RPMI7951 (cell line): ENCODE measurements at places on chromosomes 3 and 15.

DNA sequence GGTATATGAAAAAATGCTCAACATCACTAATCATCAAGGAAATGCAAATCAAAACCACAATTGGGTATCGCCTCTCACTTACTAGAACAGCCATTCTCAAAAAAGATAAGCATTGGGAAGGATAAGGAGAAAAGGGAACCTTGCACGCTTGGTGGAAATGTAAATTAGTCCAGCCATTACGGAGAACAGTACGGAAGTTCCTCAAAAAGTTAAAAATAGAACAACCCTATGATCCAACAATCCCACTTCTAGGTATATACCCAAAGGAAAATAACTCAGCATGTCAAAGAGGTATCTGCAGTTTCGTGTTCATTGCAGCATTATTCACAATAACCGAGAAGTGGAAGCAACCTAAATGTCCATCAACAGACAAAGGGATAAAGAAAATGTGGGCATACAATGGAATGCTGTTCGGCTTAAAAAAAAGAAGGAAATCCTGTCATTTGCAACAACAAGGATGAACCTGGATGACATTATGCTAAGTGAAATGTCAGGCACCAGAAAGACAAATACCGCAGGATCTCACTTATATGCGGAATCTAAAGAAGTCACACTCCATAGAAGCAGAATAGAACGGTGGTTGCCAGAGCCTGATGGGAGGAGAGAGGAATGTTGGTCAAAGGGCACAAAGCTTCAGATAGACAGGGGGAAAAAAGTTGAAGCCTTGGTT lies 11.7 kb upstream of the CMTM7 start:
- DNase-seq = no peak

GRCh38 chr15:35784745-35785144 lies 238.8 kb upstream of the DPH6 start:
- peak; percentile 1 for DNase-seq

DNA sequence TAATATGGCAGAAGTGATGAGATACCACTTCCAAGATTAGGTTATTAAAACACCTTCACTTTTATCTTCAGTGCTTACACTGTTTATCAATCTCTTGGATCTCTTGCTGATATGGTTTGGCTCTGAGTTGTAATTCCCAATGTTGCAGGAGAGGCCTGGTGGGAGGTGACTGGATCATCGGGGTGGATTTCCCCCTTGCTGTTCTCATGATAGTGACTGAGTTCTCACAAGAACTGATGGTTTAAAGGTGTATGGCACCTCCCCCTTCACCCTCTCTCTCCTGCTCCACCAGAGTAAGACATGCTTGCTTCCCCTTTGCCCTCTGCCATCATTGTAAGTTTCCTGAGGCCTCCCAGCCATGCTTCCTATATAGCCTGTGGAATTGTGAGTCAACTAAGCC lies 11.8 kb downstream of the GOLIM4 start:
- no peak for DNase-seq

GRCh38 chr3:142447301-142447851 lies 461 bp downstream of the XRN1 start:
- DNase-seq = peak; percentile 48

GRCh38 chr15:67311731-67312130 lies 57.1 kb downstream of the IQCH start:
- DNase-seq = no peak

DNA sequence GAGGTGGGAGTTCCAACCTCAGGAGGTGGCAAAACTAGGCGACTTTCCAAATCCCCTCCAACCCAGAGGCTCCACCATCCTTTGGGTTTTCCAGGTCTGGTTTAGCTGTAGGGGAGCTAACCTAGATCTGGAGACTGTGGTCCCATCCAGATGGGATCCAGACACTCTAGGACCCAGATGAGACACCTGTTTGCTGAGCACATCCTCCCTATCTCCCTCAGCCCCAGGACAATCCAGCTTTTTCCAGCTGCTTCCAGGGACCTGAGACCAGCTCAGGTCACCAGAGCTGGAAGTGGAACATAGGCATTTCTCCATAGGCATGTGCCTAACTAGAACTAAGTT lies 18.2 kb downstream of the CRTAP start:
- no peak for DNase-seq

DNA sequence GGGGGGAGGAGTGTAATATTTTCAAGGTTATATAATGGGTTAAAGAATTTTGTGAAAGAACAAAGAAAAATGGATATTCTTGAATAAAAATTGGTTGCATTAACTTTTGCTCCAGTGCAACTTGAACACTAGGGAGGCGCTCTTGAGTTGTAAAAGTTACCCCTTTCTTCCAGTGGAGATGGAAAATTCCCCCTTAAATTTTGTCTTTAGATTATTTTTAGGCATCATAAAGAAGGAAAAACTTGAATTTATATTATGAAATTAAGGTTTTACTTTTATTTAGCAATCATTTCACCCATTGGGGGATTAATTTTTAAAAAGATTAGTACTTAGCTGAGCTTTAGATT lies 550 bp upstream of the CHD2 start:
- DNase-seq = no peak

- no peak for DNase-seq
These were observed 89.6 kb downstream of the TBL1XR1 start for GRCh38 chr3:177107461-177108239.

DNA sequence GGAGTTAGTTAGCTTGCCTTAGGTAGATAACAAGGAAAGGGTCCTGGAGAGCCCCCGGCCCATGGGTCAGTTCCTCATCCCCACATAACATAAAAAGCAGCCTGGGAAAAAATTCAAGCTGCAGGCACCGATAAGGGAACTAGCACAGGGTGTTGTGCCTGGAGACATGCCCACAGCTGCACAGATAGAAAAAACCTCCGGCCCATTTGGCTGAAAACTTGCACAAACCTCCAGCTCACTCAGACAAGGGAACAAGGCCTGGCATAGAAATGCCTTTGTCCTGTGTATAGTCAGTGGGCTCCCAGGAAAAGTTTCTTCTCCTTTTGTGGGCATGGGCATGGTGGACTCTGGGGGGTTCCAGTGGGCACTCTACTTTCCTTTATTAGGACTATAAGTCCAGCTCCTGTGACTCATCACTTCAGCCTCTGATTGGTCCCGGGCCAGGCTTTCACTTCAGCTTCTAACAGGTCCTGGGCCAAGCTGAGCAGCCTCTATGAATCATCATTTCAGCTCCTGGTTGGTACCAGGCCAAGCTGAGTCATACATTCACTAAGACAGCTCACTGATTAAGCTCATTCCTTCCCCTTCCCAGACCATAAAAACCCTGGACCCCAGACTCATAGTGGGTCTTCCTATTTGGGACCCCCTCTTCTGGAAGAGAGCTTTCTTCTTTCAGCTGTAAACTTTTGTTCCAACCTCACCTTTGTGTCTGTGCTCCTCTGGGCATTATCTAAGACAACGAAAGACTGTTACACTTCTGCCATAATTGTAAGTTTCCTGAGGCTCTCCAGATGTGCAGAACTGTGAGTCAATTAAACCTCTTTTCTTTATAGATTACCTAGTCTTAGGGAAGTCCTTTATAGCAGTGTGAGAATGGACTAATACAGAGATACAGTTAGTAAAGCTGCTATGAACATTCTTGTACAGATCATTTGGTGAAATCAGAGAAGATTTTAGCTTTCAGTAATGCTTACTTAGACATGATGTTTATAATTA lies 348.0 kb upstream of the DPPA4 start:
- peak; percentile 100 for DNase-seq

DNA sequence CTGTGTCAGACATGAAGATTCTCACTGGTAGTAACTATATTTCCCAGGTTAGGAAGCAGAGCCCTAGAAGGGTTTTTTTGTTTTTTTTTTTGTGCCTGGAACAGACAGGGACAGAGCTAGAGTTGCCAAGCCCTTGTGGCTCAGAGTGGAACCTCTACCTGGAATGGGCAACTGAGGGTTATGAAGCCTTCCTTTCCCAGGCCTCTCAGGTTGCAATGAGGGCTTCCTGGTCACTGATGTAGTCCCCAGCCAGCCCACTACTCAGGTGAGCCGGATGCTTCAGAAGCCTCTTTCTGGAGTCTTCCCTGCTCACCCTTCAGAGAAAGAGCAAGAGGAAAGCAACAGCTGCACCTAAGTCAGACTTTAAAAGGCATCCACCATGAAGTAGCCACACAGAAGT lies 48.8 kb upstream of the MANF start:
- no peak for DNase-seq

- no peak for DNase-seq
These were observed 35.5 kb downstream of the CACNA2D2 start for GRCh38 chr3:50467919-50468318.

GRCh38 chr3:8595252-8595651 lies 49.3 kb downstream of the SSUH2 start:
- DNase-seq = no peak

- DNase-seq = peak; percentile 27
These were observed 459.4 kb downstream of the GBE1 start for GRCh38 chr3:81302045-81302444.

- DNase-seq = no peak
These were observed 1161.2 kb downstream of the ROBO2 start for GRCh38 chr3:78201091-78201490.

- DNase-seq = no peak
These were observed 75.8 kb upstream of the SYN2 start for GRCh38 chr3:11928381-11928780.

- no peak for DNase-seq
These were observed 44.8 kb upstream of the ATP2C1 start for GRCh38 chr3:130849091-130849552.

- no peak for DNase-seq
These were observed 12.8 kb upstream of the PPARG start for GRCh38 chr3:12275974-12276650.

DNA sequence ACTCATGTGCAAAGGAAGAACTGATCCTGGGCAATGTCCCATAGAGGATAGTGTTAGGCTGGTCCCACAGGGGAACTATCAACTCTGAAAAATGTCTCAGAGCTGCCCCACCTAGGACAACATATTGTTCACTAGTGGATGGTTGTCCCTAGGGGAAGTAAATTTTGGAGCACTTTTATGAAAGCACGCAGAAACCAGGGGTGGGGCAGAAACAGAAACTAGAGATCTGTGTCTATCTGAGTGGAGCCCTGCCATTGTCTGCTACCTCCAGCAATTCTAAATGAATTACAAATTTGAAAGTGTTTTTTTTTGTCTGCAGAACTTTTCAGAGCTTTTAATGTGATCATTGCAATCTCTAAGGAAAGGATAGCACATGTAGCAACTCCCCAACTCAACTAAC lies 357.1 kb upstream of the PROK2 start:
- DNase-seq = no peak

GRCh38 chr3:4856136-4856535 lies 123.1 kb upstream of the BHLHE40 start:
- no peak for DNase-seq

DNA sequence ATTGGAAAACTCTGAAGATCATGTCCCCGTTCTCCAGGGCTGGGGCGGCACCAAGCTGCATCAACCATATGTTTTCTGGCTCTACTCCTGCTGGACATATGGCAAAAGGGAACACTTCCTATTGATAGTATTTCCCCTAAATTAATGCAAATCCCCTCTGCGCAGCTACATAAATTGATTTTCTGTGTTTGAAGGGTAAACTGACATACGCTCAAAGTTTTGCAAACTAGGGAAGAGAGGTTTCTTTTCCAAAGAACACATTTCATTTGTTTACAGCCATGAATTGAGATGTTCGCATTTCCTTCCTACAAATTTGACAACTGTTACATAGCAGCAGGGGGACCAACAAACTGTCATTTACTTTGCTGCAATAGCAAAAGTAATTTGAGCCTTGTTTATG lies 35.9 kb downstream of the CTXND1 start:
- no peak for DNase-seq

GRCh38 chr15:76501726-76502125 lies 165.2 kb downstream of the ISL2 start:
- DNase-seq = no peak

- DNase-seq = peak; percentile 86
These were observed 8.4 kb upstream of the HRH1 start for GRCh38 chr3:11145888-11146287.

- no peak for DNase-seq
These were observed 984 bp downstream of the PLSCR4 start for GRCh38 chr3:146249921-146250320.

- no peak for DNase-seq
These were observed 333.8 kb upstream of the UMPS start for GRCh38 chr3:124396339-124396950.

DNA sequence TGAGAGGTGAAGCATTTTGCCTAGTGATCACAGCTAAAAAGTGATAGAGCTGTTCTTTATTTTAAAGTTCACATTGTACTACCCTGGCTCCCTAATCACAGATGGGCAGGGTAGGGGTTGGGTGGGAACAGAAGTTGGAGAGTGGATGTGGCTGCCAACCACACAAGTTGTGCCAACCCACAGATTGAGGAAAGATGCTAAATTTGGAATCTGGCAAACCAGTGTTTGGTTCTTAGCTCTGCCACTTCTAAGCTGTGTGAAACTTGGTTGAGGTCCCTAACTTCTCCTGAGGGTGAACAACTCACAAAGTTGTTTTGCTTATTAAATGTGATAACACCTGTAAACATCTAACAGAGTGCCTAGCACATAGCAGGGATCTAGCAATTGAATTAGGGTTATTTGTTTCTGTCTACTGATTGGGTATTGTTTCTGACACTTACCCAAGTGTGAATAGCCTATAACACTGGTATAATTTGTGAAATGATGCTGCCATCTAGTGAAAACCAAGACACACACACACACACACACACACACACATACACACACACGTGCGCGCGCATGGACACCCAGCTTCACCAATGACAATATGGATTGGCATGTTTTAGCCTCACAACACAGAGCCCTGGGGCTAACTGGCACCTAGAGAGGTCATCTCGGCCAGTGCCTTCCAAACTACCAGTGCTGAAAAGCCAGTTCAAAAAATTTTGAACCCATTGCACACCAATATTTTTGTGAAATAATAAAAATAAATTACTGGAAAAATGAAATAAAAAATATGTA lies 25.3 kb downstream of the ADGRG7 start:
- peak; percentile 79 for DNase-seq

GRCh38 chr15:33320017-33320416 lies 9.2 kb downstream of the RYR3 start:
- no peak for DNase-seq

GRCh38 chr3:72533591-72534473 lies 314.4 kb downstream of the SHQ1 start:
- DNase-seq = peak; percentile 11

DNA sequence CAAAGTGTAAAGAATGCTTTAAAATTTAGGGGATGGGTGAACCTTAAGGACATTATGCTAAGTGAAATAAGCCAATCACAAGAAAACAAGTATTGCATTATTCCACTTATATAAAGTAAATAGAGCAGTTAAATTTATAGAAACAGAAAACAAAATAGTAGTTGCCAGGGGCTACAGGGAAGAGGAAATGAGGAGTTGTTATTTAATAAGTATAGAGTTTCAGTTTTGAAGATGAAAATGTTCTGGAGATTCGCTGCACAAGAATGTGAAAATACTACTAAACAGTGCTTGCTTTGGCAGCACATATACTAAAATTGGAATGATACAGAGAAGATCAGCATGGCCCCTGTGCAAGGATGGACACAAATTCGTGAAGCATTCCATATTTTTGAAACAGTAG lies 32.0 kb downstream of the DNAH12 start:
- DNase-seq = peak; percentile 8

DNA sequence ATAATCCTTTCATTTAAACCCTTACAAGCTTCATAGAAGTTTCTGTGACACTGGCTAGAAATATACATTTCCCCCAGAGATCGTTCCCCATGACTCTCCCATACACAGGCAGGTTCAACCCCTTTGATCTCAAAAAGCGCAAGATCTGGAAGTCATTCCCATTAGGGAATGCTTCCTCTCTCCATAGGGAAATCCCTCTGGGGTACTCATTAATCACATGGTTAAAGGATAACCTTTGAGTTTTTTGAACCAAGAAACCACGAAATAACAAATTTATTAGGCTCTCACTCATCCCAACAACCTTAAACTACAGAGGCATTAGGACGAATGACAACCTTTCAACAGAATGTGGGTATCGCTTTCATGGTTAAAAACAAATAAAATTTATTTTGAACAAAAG lies 211.9 kb upstream of the PRICKLE2 start:
- no peak for DNase-seq
